ENCODE measurements at places on chromosomes 7 and 10. TPM values are rescaled to one million over a fixed set of nuclear protein-coding genes. Genes with fewer than 3 reads are reported as not detected.

The SHTN1 gene
- 14.4 TPM for total RNA-seq

GRCh38 chr7:24835643-24836042 is 78.4 kb upstream of the GSDME start:
- no peaks in the 10 kb centered on the region for H3K36me3 ChIP-seq
- H3K27ac ChIP-seq = no peak overlapping the region
- no peak for DNase-seq

The CALHM3 gene
- not detected for total RNA-seq

The BBS9 gene
- 25.4 TPM for total RNA-seq

- H3K27ac ChIP-seq = no peak overlapping the region
- no peaks in the 10 kb centered on the region for H3K36me3 ChIP-seq
- H3K27me3 ChIP-seq = no peaks in the 10 kb centered on the region
- H3K4me3 ChIP-seq = no peak overlapping the region
Measured at GRCh38 chr7:113283861-113284260, 165.5 kb upstream of the SMIM30 start.

The CYP3A5 gene
- 11.0 TPM for total RNA-seq

The CYP26A1 gene
- total RNA-seq = not detected

- no peak overlapping the region for H3K27ac ChIP-seq
- no peaks in the 10 kb centered on the region for H3K4me1 ChIP-seq
- no peaks in the 10 kb centered on the region for H3K36me3 ChIP-seq
Measured at GRCh38 chr10:81848931-81849330, 26.1 kb upstream of the NRG3 start.

DNA sequence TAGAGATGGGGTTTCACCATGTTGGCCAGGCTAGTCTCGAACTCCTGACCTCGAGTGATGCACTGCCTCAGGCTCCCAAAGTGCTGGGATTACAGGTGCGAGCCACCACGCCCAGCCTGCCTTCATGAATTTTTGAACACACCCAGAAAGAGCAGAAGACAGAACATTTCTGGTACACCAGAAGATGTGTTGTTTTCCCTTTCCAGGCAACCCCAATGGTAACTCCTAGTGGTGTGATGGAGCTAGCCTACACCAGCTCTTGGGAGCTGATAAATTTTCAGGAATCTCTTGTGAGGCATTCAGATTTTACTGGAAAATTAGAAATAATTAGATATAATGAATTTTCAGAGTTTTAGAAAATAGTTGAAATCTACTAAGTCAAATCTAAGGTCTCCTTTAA is 904 bp upstream of the CCDC7 start:
- no peak overlapping the region for H3K27ac ChIP-seq
- H3K4me3 ChIP-seq = no peak overlapping the region
- H3K4me1 ChIP-seq = no peaks in the 10 kb centered on the region
- peak; percentile 19 for DNase-seq

- peaks cover 6% of the 10 kb centered on the region for H3K4me1 ChIP-seq
- DNase-seq = no peak
- H3K27me3 ChIP-seq = no peaks in the 10 kb centered on the region
- no peak overlapping the region for H3K4me3 ChIP-seq
- H3K36me3 ChIP-seq = no peaks in the 10 kb centered on the region
Measured at GRCh38 chr7:4017785-4018184, 664.3 kb upstream of the FOXK1 start.

DNA sequence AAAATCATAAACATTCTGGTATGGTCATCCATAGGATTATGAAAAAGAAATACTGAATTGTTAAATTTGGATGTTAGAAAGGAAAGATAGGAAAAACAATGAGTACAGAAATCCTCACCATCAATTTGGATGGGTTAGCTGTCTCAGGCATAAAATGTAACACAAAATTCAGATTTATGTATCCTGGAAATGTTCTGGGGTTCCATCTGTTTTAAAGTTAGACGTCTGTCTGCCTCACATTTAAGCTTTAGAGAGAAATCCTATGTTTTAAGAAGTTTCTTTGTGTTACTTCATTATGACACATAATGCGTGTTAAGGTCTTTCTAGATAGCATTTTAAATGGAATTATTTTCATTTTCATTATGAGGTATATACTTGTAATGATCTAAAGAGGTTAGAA is 103.5 kb downstream of the REEP3 start:
- no peak for DNase-seq
- no peaks in the 10 kb centered on the region for H3K36me3 ChIP-seq
- H3K4me1 ChIP-seq = peaks cover 3% of the 10 kb centered on the region
- H3K27me3 ChIP-seq = no peaks in the 10 kb centered on the region

The ACTL6B gene
- not detected for total RNA-seq

- H3K4me1 ChIP-seq = peaks cover 4% of the 10 kb centered on the region
- no peaks in the 10 kb centered on the region for H3K36me3 ChIP-seq
- H3K4me3 ChIP-seq = no peak overlapping the region
- H3K27ac ChIP-seq = no peak overlapping the region
- H3K27me3 ChIP-seq = no peaks in the 10 kb centered on the region
Measured at GRCh38 chr10:29649561-29650551, 15.1 kb upstream of the SVIL start.

- H3K36me3 ChIP-seq = no peaks in the 10 kb centered on the region
- H3K27me3 ChIP-seq = no peaks in the 10 kb centered on the region
- H3K4me3 ChIP-seq = no peak overlapping the region
- H3K27ac ChIP-seq = no peak overlapping the region
- H3K4me1 ChIP-seq = no peaks in the 10 kb centered on the region
- no peak for DNase-seq
Measured at GRCh38 chr7:1510780-1511154, 6.6 kb upstream of the INTS1 start.

DNA sequence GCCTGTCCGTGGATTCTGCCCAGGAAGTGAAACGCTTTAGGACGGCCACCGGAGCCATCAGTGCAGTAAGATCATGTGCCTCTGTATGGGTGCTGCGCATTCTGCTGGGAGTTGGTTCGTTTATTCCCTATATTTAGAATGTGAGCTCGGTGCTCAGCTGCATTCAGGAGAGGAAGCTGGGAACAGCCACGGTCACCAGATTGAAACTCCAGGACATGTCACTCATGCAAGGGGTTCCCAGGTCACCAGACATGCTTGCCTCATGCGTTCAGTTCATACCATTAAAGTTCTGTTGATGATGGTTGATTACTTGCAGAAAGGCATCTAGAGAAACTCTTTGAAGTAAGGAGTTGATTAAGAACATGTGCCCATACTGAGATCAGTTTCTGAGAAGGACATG is 78.1 kb downstream of the TRRAP start:
- no peaks in the 10 kb centered on the region for H3K27me3 ChIP-seq
- no peak for DNase-seq

DNA sequence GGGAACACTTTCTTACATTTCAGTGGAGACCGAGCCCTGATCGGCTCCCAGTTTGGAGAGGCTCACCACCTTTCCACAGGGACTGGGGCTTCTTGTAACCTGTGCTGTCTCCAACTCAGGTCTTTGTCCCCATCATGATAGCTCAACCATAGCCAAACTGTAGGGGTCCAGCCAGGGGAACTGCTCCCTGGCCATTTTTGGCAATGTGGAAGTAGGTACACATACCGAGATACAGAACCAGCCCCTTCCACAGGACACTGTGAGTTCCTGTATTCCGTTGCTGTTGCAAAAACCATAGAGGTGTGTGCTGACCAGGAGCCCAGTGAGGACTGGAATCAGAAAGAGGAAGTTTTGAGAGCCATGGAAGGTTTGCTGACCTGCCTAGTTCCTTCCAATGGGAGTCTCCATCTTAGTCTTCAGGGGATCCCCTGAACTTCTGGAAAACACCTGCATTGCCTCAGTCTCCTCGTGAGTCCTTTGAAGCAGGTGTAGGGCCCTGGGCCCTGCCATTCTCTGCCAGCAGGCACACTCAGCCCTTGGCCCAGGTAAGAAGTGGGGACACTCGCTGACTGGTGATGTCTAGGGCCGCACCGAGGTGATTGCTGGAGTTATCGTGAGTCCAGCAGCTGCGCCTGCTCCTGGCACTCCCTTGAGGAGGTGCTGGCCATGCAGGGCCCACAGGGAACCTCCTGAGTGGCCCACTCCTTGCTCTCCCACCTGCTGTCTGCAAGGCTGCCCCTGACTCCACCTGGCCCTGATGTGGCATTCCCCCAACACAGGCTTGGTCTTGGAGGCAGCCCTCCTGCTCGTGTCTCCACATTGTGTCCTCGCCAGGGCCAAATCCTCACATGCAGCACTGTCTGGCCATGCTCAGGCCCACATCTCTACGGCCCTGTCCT is 11.2 kb downstream of the WDFY4 start:
- H3K27ac ChIP-seq = no peak overlapping the region
- no peak overlapping the region for H3K4me3 ChIP-seq
- H3K27me3 ChIP-seq = no peaks in the 10 kb centered on the region
- H3K4me1 ChIP-seq = no peaks in the 10 kb centered on the region

The TMEM273 gene
- 22.7 TPM for total RNA-seq

GRCh38 chr7:44706788-44707557 is 41.7 kb upstream of the ZMIZ2 start:
- no peak for DNase-seq
- no peak overlapping the region for H3K4me3 ChIP-seq
- no peak overlapping the region for H3K27ac ChIP-seq
- peaks cover 19% of the 10 kb centered on the region for H3K36me3 ChIP-seq
- no peaks in the 10 kb centered on the region for H3K4me1 ChIP-seq

DNA sequence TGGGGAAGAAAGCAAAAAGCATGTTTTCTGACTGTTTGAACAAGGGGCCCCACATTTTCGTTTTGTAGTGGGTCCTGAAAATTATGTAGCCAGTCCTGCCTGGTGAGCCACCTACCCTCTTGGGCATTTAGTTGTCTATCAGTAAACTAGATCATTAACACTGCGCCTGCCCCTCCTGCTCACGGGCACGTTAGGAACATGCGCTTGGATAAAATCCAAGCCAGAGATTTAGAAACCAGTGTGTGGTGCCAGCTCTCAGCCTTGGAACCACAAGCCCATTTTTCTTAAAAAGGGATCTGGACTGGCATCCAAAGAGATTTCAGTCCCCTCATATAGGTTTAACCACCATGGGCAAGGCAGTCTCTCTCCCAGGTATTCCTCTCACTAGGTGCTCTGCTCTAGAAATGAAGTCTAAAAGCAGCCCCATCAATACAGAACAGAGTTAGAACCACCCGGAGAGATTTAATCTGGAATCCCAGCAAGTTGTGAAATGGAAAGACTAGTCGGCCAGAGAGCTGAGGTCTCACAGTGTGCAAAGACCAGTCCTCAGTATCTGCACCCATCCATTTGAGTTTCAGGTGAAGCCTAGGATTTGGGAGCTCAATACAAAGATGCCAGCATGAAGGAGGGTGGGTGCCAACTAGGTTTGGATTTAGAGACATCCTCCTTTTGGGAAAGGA is 123.9 kb upstream of the TCF7L2 start:
- no peak overlapping the region for H3K27ac ChIP-seq
- H3K36me3 ChIP-seq = no peaks in the 10 kb centered on the region

DNA sequence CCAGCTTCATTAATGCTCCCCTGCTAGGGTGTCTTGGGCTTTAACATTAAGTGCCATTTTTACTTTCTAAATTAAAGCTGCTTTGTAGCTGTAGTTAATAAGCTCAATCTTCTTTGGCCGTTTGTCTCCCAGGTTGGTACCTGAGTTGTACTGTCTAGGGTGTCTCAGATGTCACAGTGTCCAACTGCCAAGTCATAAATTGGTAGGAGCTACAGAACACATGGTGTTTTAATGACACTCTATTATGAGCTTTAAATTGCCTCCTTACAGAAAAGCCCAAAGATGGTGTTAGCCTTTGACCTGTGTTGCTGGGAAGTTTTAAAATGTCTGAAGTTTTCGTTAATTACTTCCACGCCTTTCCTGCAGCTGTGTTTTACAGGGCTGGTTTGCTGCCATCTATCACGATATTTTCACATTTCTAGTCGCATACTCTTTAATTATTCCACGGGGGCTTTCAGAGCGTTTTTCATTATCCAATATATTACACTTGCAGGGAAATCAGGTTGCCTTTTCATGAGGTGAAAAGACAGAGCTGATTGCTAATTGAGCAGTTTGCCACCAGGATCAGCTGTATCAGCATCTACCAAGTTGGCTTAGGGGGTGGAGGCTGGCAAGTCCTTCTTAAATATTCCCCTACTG is 247.8 kb upstream of the PLPP4 start:
- no peaks in the 10 kb centered on the region for H3K4me1 ChIP-seq
- H3K4me3 ChIP-seq = no peak overlapping the region
- no peak for DNase-seq
- H3K36me3 ChIP-seq = no peaks in the 10 kb centered on the region

DNA sequence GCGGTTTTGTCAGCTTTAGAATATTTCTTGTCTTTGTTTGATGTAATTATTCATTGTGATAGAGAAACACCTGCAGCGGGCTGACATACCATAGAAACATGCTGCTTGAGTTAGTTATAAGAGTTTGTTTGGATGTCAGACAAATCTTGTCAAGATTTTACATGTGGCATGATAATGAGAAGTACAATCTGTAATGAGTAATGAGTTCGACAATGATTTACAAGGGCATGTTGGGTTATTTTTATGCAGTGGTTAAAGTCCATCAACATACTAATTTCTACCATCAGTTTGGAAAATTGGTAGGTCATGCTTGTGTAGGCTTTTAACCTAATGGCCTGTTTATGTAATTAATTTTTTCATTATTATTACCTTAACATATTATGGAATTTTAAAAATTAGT is 31.3 kb downstream of the FZD1 start:
- H3K4me3 ChIP-seq = no peak overlapping the region
- no peaks in the 10 kb centered on the region for H3K4me1 ChIP-seq
- no peaks in the 10 kb centered on the region for H3K27me3 ChIP-seq
- no peak overlapping the region for H3K27ac ChIP-seq
- no peaks in the 10 kb centered on the region for H3K36me3 ChIP-seq

DNA sequence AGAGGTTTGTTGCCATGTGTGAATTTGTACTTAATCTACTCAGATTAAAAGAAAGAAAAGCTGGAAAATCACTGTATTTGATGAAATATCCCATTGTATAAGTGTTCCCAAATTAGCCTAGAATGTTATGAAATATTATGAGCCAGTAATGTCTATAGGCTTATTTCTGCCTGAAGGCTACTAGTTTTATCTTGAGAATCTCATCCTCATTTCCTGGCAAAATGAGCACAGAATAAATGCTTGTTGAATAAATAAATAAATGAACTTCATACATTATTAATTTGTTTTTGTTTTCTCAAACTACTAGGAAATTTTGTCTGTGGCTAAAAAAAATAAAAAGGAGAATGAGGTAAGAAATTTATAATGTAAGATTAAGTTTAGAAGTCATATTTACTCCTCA is 25.5 kb downstream of the HELLS start:
- H3K36me3 ChIP-seq = no peaks in the 10 kb centered on the region
- no peak for DNase-seq
- H3K4me1 ChIP-seq = no peaks in the 10 kb centered on the region
- H3K27ac ChIP-seq = no peak overlapping the region
- no peak overlapping the region for H3K4me3 ChIP-seq
- H3K27me3 ChIP-seq = no peaks in the 10 kb centered on the region

The COMMD3 gene
- 51.2 TPM for total RNA-seq

DNA sequence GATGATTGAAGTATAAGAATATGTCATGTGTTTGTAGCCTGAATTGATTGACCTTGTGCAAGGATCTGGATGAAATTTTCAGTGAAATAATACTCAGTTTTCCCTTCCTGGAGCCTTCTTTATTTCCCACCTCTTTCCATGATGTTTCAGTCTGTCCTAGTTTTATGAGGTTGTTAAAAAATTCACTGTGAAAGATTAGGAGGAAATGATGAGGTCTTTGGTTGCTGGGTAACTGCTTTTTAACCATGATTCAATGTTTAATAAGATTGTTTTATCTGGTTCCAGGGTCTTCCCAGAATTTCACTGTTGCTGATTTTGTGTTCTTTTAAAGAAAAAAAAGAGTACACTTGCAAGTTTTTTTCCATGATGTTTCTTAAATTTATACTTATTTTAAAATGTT is 221.5 kb downstream of the MBL2 start:
- no peaks in the 10 kb centered on the region for H3K27me3 ChIP-seq
- no peaks in the 10 kb centered on the region for H3K4me1 ChIP-seq

Measured in lung (tissue), 17 donors.